Thoracic aorta (tissue), 2 donors: ENCODE measurements at places on chromosomes 16 and 17. TPM values are rescaled to one million over a fixed set of nuclear protein-coding genes. Genes with fewer than 3 reads are reported as not detected.

The CFAP97D1 gene
- total RNA-seq: not detected

- no peak for DNase-seq
These were observed 328.0 kb downstream of the TMEM114 start for GRCh38 chr16:8262299-8262698.

DNA sequence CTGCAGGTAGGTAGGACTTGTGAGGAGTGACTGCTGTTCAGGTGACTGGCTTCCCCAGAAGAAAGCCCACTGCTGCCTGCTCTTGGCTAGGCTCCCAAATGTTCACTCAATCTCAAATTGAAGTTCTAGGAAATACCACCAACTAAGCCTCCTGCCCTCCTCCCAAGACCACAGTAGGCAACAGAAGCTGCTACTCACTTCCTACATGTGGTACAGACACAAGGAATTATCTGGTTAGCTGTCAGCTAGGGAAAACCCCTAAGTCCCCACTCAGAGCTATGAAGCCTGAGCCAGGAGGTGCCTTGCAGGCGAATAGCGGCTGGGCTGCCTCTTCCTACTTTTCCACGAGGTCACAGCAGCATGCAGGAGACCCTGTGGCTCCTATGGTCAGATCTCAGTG lies 4.9 kb downstream of the FBXO39 start:
- no peak for DNase-seq

DNA sequence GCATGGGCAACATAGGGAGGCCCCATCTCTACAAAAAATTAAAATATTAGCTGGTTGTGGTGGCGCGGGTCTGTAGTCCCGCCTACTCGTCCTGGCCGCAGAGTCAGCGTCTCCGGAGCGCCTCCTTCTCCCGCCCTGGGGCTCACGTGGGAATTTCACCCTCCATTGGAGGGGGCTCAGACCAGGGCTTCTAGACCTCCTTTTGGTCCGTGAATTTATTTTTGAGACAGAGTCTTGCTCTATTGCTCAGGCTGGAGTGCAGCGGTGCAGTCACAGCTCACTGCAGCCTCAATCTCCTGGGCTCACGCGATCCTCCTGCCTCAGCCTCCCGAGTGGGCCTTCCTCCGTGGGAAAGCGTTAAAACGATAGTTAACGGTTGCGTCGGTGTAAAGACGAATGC lies 394 bp upstream of the NME4 start:
- no peak for DNase-seq

The SLC47A1 gene
- 4.1 TPM for total RNA-seq

- no peak for DNase-seq
These were observed 1.3 kb downstream of the MPP3 start for GRCh38 chr17:43831633-43832032.

DNA sequence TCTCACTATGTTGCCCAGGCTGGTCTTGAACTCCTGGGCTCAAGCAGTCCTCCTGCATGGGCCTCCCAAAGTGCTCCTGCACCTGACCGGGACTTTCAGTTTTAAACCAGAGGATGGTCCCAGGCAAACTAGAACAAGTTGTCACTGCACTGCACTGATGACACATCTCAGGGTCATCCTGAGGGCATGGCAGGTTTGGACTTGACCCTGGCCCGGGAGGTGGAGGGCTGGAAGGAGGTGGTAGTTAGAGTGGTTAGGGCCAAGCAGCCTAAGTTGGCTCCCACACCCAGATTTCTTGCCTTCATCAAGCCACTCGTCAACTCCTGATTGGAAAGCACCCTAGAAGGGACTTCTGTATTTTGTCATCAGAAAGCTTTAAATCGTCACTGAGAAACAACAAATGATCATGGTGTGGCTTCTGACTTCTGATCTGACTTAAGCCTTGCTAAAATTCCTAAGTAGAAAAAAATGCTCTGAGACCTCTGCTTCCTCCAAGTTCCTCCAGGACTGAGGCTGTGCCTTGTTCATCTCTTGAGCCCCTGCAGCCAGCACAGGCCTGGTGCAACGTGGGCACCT lies 43.5 kb downstream of the EMP2 start:
- no peak for DNase-seq

The TNFRSF17 gene
- not detected for total RNA-seq

DNA sequence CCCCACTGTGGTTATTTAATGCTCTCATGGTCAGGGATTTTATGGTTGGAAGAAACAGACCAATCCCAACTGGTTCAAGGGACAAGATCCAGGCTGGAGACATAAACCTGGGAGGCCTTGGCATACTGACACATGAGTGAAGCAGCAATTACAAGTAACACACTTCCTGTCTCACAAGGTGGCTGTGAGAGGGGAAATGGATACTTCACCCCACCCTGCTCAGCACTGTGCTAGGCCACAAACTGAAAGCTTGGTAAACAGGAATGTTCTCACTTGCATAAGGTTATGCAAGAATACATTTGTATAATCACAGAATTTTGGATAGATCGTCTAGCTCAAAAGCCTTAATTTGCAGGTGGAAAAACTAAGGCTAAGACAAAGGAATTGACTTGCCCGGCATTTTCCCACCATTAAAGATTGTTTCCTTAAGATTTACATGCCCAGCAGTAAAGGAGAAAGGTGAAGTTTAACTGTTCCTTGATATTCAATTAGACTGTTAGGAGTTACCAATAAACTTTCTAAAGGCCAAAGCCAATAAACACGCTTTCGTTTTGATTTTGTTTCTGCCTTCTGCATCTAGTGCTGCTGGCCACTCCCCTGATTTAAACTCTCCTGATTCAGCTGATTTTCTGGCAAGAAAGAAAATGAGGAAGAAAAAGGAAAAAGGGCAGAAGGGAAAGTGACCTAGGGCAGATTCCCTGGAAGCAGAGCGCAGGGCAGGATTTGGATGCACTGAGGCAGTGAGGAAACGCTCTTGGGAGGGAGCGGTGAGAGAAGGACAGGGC lies 215.6 kb upstream of the CDH5 start:
- no peak for DNase-seq

GRCh38 chr17:50184611-50185398 lies 16.6 kb downstream of the COL1A1 start:
- peak; percentile 46 for DNase-seq

DNA sequence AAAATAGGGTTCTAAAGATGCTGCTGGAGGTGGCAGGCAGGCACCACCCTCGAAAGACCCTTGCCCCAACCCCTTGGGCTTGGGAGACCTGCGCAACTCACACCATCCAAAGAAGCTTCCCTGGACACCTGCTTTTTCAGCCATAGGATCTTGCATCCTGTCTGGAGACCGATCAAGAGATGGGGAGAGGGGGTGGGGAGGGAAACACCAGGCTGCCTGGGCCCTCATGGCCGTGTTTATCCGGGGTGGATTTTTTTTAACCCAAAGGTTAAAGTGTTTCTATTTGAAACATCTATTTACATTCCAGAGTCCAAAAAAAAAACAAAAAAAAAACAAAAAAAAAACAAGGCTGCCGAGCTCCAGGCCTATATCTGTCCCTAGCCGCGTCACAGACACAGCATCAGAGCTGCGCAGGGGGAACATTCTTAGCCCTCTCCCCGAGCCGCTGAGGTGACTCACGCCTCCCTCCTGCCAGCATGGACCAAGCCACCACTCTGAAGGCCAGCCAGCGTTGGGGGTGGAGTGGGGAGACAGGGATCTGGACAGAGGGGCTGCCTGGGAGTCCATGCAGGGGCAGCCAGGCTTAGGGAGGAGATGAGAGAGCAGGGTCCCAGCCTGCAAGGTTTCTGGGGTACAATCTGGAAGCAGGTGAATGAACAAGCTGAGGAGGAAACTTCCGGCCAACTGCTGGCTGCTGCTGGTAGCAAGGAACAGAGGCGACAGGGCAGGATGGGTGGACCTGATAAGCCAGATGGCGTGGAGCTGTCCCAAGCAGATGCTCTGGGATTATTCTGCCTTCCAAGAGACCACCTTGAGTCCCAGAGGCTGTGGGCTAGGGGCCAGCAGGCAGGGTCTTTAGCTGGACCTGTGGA lies 14.8 kb downstream of the HDAC5 start:
- peak; percentile 94 for DNase-seq

- no peak for DNase-seq
These were observed 66.4 kb downstream of the SCNN1B start for GRCh38 chr16:23368469-23368868.

DNA sequence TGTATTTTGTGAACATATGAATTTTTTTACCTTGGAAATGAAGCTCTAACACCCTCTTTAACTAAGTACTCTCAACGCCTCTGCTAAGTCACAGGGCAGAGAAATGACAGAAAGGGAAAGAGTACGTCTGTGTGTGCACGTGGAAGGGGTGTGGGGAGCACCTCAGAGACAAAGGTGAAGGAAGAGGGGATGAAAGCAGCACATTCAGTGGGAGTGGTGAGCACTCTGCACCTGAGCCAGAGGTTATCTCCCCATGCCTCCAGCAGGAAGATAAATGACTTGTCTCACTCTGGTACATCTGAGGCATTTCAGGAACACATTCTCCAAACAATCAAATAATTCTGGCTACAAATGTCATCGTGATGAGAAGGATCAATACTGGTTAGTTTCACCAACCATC lies 15.0 kb downstream of the GNA13 start:
- no peak for DNase-seq

The MMP28 gene
- total RNA-seq: 18.5 TPM

GRCh38 chr17:36839256-36839655 lies 98.0 kb upstream of the LHX1 start:
- no peak for DNase-seq

DNA sequence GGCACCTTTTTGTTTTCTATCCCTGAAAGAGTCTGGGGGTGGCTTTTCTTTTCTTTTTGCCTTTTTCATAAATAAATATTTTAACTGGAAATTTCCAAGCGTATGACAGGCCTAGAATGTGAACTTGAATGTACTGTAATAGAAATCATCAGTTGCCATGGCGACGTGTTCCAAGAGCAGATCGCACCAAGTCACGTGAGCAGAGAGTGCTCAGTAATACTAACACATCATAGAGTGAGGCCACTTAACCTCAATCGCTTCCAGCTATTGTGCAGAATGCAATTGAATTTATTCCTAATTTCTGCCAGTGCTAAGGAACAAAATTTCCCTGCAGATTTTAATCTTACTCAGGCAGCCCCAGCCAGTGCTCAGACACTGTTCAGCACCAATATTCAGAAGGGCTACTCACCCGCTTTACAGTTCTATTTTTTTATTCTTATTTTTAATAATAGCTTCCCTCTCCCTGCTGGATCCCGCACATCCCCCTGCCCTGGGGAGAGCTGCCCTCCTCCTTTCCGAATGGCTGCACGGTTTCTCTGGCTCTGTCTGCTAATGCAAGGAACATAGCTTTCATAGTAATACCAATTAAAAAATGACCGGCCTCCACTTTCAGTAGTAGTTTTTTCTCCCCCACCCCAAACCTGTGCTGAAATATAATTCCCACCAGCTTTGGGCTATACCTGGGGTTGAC lies 26.2 kb upstream of the PMFBP1 start:
- no peak for DNase-seq

- no peak for DNase-seq
These were observed 154.0 kb downstream of the SLC39A11 start for GRCh38 chr17:72938482-72938881.

The NAGS gene
- 0.92 TPM for total RNA-seq

The CMTM2 gene
- total RNA-seq: 1.7 TPM

DNA sequence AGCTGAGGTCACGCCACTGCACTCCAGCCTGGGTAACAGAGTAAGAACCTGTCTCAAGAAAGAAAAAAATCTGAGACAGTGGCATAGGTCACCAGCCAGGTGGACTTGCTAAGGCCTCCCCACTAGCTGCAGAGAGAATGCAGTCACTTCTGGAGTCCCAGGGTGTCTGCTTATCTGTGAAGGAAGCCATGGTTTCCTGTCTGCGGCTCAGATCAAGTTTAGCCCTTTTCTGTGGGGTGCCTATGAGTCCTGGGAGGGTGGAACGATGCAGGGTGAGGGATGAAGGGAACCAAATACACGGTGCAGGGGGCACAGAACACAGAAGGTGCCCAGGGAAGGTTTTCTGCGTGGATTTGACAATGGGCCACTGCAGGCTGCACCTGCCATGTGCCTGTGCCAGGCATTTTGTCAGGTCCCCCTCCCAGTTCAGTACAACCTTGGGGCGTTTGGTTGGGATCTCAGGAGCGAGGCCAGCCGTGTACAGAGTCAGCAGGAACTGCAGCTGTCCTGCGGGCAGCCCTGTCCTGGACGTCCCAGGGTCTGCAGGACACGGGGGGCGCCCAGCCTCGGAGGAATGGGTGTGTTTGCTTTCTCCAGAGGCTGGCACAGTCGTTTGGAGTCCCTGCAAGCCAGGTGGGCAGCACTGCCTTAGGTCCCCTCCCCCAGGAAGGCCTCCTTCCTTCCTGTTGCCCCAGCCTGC lies 41.8 kb downstream of the RAB11FIP4 start:
- no peak for DNase-seq

DNA sequence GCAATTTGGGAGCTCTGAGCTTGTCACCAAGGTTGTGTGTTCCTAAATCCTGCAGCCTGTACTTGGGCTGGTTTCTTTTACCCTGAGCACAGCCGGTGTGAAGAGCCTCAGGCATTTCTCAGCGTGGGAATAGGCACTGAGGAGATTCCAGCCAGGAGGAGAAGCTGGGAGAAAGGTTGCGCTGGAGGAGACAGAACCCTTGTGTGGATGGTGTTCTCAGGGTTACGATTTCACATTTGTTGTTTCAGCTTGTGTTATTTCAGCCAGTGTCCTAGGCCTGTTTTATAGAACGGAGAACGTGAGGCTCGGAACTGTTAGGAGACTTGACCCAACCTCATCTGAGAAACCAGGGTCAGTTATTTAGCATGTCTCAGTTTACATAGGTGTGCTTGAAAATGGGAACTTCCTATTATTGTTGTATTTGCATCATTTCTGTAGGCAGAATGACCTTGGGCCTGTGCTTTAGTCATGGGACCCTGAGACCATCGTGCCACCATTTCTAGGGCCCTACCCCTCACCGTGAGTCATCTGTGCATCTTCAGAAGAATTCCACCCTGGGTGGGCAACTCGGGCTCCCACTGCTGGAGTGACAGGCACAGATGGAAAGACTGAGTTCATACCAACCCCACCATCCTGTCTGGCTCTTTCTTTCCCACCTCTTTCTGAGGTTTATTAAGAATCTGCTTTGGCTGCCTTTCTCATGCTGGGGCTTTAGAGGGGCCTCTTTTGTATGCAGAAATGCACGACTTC lies 134.9 kb downstream of the MSI2 start:
- no peak for DNase-seq

- no peak for DNase-seq
These were observed 17.4 kb downstream of the COL1A1 start for GRCh38 chr17:50184064-50184463.

The SLC13A5 gene
- not detected for total RNA-seq

The PDILT gene
- not detected for total RNA-seq

GRCh38 chr16:4602331-4602730 lies 12.4 kb downstream of the UBALD1 start:
- no peak for DNase-seq

The CCT6B gene
- 4.9 TPM for total RNA-seq

- no peak for DNase-seq
These were observed 1.6 kb upstream of the ACSF2 start for GRCh38 chr17:50424246-50424995.
